ENCODE measurements at places on chromosomes 11 and 22. TPM values are rescaled to one million over a fixed set of nuclear protein-coding genes. Genes with fewer than 3 reads are reported as not detected.

GRCh38 chr11:12995823-12996222 is 13.3 kb upstream of the RASSF10 start:
- no peak for DNase-seq

DNA sequence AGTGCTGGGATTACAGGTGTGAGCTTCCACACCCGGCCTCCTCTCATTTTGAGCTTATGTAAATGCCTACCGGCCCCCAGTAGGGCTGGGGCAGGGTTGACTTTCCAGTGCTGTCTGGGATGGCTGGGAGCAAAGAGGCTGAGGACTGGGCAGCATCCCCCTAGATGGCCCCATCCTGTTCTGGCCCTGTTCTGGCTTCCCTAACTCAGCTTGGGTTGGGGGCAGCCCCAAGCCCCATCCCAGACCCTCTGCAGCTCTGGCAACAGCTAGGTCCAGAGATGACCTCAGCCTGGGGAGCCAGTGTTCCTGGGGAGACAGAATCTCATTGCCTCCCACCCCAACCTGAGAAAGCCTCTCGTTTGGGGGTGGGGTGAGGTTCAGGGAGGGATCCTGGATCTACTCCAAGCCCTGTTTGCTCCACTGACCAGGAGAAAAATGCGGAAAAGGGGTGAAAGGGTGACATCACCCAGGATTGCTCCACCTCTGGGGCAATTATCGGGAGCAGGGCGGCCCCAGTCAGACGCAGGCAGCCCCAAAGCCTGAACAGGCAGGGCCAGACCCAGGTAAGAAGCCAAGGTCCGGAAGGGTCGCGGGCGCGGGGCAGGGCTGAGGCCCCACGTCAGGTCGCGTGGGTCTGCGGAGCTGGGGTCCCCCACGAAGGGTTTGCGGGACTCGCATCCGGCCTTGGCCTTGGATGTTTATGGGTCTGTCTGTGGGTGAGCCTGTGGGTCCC is at the start of gene PNPLA2:
Gene PNPLA2, plus strand, starts transcription at position 519 of the 733 bp plus-strand sequence. CDS start 805 bp downstream, outside the sequence.
- DNase-seq, result no peak

DNA sequence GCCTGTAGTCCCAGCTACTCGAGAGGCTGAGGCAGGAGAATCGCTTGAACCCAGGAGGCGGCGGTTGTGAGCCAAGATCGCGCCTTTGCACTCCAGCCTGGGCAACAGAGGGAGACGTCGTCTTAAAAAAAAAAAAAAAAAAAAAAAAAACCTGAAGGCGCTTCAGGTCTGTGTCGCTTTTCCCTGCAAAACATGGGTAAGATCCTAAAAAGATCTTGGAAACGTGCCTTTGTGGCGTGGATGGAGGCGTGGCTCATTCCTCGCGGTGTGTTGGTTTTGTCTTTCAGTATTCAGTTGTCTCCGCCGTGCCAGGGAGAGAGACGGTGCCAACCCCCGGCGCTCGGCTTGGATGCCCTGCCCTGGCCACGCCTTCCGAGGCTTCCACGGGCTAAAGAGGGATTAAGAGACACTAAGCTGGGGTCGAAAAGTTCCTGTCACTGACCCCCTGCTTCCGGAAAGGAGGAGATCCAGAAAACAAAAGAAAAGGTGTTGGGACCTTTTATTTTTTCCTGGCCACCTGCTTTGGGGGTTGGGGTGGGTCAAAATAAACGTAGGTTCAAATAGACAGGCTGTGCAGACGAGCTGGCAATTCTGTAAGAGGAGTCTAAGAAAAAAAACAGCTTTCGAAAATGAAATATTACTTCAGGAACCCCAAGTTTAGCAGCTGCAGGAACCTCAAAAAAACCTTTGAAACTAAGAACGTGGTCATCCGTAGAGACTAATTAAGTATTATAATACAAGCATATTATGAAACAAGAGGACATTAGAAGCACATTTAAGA is 1.1 kb upstream of the SLC35F2 start:
- DNase-seq, result no peak

DNA sequence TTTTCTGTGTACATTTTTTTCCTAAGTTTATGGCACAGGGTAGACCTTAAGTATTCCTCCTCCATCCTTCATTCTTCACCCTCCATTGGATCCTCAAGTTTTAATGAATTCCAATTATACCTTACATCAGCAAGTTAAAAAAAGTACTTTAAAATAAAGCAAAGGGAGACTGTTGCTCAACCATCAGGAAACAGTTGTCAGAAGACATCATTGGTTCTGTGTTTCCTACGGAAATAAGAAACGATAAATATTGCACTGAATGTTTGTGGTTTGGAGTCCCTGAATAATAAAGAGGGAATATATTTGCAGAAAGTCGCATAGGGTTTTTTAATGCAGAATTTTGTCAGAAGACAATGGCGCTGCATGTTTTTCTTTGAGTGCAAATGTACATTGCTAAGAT is 28.1 kb upstream of the LDHA start:
- DNase-seq, result no peak

- no peak for DNase-seq
These were observed 140.6 kb upstream of the CADM1 start for GRCh38 chr11:115644856-115645255.

DNA sequence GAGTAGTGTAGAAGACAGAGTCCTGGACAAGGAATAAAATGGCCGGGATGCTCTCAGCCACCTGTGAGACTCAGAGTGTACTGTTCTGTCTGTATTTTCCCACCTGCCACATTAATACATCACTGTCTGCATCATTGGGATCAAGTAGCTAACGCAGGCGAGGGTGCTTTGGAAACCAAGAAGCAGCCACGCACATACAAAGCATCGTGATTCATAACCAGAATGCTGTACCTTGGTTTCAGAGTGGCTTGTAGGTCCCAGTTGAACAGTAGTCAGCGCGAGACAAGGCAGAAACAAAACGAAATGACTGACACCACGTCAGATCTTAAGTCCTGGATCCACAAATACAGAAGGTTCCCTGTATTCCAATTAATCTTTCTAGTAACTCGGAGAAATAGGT is 198.3 kb downstream of the GRIK4 start:
- no peak for DNase-seq

- no peak for DNase-seq
These were observed 12.1 kb downstream of the TAF1D start for GRCh38 chr11:93729129-93729616.

- no peak for DNase-seq
These were observed 11.7 kb downstream of the MIAT start for GRCh38 chr22:26669060-26669481.

DNA sequence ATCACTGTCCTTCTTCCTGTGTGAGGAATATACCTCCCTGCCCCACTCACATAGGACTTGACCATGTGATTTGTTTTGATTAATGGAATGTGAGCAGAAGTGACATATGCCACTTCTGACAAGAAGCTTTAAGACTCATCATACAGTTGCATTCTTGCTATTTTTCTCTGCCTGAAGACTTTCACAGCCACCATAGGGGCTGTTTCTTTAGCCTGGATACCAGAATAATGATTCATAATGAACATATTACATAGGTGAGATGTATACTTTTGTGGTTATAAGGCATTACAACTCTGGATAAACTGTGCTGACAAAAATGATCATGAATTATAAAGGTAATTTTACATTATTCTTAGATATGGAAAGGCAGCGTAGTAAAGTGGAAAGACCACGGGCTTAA is 798.0 kb downstream of the DLG2 start:
- DNase-seq, result no peak

- no peak for DNase-seq
These were observed 1207.2 kb downstream of the LRRC4C start for GRCh38 chr11:40252236-40252635.

DNA sequence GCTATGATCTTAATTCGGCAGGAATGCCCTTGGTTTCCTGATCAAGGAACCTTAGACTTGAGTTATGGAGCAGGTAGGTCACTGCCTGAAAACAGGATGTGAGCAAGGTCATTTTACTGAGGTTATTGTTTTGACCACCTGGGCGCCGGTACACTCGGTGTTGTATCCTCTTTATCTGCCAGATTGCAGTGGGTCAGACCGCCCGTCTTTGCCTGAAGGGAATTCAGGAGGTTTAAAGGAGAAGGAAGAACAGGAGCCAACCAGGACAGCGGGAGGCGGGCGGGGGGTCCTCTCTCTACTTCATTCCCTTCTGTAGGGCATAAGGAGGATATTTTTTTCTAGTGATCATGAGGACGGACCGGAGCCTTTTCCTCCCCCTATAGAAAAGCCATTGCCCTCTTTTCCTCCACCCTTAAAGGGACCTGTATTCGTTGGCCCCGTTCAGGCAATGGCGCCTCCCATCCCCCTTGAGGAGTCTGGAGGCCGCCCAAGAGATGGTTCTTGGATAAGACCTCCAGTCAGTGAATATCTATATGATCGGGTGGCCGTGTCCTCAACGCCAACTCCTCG is 649 bp downstream of the MS4A15 start:
- DNase-seq, result no peak

DNA sequence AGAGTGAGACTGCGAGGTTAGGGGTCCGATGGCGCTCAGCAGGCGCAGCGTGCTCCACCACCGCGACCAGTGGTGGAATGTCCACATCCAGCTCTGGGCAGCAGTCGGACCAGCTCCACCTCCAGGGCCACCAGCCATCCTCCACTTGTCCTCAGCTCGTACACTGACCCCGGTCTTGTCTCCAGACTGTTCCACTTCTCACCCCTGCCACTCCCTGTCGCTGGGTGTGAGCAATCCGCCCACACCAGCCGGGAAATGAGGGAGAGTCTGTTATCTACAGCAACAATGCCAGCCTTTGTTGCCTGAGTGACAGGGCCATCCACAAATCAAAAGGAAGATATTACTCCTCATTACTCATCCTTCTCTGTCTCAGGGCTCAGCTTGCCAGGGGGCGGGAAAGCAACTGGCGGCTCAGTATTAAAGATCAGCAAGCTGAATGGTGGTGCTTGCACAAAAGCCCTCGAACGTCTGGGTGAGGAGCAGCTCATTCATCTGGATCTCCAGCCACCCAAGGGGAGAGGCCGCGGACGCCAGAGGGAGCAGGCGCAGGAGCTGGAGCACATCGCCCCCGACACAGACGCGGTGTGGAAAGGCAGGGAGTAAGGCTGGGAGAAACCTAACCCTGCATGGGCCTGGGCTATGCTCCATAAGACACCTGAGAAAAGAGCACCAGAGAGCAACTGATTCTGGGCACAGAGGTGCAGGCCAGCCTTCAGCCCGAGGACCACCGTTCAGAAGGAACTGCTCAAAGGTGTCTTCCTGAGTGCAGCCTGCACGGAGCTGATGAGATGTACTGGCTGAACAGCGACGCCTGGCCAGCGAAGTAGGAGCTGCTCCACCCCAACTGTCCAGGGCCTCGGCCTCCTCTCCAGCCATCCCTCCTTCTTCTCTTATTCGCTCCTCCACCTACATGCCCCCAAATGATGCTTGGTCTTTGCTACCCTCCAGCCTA is 21.9 kb downstream of the IGSF9B start:
- DNase-seq, result no peak

The HPX gene
- 2.8 TPM for polyA plus RNA-seq

The UBXN1 gene
- 146 TPM for polyA plus RNA-seq

The LGALS12 gene
- polyA plus RNA-seq, result 0.31 TPM

The LRRC10B gene
- 1.4 TPM for polyA plus RNA-seq

The OR10S1 gene
- polyA plus RNA-seq, result not detected

The BBOX1 gene
- 62.2 TPM for polyA plus RNA-seq

The MUC15 gene
- polyA plus RNA-seq, result 3.4 TPM
